NCI-H1436 (cell line): ENCODE measurements at places on chromosomes 1 and 21.

GRCh38 chr1:38486085-38486484 is 373.5 kb downstream of the RRAGC start:
- DNase-seq: no peak

DNA sequence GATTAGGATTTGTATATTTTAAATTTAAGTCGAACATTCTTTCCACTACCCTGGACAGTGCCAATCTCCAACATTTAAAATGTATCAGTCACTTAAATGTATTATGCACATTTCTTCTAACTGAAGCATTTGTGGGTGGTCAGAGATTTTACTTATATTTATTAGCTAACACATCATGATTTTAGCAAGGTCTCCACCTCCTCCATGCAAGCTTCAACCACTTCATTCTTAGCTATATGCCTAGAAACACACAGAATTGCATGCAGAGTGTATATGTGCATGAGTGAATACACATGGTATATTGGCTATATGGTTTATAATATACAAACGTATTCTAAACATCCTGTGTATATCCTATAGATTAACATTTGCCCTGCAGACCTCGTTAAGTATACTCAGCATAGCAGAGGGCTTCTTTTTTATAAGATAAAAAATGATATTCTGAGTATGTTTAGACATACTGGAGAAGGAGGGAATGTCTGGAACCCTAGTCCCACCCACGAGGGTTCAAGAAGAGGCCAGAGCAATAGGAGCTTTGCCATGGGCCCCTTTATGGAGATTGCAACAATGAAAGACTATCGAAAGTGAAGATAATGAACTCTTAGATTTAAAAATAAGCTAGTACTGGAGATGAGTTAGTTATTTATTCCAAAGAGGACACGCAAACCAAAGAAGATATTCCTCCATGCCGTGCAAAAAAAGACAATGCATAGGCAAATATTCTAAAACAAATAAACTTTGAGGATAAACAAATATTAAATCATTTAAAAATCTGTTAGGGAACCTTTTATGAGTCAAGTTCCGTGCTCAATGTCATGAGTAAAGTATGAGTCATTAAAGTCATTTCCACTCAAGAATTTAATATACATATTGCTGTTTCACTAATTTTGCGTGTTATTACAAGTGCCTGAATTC is 480.4 kb downstream of the SIPA1L2 start:
- DNase-seq: no peak

- no peak for DNase-seq
Measured at GRCh38 chr1:1157914-1158710, 15.6 kb upstream of the TTLL10 start.

DNA sequence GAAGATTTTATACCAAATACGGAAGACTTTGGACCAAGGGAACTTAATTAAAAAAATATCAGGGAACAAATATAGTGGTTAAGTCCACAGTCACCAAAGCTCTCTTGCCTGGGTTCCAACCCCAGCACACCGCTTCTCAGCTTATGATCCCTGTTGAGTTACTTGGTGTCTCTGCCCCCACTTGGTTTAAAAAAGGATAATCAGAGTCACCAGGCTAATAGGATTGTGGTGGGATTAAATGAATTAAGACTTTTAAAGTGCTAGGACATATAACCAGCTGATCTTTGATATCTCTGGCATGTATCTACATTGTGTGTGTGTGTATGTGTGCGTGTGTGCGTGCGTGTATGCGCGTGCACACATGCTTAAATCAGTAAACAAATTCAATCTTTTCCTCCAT is 474.7 kb upstream of the DAB1 start:
- DNase-seq: no peak

DNA sequence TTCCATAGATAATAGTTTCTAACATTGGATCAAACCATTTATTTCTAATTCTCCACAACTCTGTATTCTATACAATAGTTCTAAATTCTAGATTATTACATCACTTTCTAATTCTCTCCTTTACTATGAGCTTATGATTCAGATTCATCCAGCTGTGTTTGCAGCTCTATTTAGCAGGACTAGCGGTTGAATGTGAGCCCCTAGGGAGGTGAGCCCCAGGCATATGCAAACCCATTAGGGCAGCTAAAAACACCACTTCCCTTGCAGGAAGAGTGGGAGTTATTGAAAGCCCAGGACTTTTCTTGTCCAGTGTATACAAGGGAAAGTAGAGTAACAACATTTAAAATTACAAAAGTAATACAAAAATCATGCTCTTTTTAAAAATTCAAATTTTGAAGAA is 56.9 kb downstream of the KRTAP19-8 start:
- no peak for DNase-seq

DNA sequence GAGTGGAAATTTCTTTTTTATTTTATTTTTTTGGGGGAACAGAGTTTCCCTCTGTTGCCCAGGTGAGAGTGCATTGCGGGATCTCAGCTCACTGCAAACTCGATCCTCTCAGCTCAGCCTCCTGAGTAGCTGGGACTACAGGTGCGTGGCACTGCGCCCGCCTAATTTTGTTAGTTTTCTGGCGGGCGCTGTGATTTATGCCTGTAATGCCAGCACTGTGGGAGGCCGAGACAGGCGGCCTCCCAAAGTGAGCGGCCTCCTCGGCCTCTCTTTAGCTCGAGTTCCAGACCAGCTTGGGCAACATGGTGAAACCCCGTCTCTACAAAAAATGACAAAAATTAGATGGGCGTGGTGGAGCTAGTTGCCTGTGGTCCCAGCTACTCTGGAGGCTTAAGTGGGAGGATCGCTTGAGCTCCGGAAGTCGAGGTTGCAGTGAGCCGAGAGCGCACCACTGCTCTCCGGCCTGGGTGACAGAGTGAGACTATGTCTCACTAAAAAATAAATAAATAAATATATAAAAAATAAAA is 2.7 kb downstream of the GMEB1 start:
- DNase-seq: no peak

DNA sequence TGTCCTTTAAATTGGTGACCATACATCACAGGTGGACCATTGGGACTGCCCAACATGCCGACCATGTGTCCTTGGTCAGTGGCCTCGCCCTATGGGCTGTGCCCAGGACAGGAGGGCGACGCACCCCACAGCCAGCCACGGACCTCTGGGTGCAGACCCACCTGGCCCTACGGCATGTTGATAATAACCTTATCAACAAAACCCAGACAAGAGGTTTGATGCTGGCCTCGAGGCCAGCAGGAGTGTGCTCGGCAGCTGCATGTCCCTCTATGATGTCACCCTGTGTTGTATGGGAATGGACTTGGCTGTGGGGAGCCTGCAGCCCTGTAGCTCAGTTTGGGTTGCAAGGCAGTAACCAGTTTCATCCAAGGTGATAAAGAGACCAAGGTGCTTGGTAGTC is 32.1 kb downstream of the SLC37A1 start:
- no peak for DNase-seq

DNA sequence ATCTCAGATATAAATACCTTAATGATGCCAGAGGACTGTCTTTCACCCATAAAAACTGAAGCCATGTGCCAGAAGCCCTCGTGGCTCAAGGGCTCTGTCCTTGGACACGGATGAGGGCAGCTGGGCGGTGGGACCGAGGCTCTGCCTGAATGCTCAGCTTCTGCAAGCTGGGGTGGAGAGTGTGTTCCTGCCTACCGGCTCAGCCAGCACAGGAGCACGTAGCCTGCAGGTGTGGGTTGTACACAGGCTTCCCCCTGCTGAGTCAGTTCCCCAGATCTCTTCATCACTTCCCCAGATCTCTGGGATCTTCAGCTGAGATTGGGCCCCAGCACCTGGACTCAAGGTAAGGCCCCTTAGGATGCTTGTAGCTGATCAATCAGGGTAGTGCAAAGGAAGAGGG is 15.4 kb downstream of the KCNJ15 start:
- DNase-seq: no peak
